ENCODE measurements at places on chromosomes 4 and X.

DNA sequence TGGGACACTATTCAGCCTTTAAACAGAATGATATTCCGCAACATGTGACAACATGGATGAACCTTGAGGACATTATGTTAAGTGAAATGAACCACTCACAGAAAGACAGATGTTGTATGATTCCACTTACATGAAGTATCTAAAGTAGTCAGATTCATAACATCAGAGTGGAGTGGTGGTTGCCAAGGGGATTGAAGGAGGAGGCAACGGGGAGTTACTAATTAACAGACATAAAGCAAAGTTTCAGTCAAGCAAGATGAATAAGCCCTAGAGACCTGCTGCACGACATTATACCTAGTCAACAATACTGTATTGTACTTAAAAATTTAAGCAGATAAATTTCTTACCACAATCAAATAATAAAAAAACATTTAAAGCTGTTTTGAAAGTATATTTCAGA, 105.0 kb upstream of the NR0B1 start:
- DNase-seq, result no peak

GRCh38 chr4:41146196-41146595, 68.1 kb downstream of the APBB2 start:
- no peak for DNase-seq

DNA sequence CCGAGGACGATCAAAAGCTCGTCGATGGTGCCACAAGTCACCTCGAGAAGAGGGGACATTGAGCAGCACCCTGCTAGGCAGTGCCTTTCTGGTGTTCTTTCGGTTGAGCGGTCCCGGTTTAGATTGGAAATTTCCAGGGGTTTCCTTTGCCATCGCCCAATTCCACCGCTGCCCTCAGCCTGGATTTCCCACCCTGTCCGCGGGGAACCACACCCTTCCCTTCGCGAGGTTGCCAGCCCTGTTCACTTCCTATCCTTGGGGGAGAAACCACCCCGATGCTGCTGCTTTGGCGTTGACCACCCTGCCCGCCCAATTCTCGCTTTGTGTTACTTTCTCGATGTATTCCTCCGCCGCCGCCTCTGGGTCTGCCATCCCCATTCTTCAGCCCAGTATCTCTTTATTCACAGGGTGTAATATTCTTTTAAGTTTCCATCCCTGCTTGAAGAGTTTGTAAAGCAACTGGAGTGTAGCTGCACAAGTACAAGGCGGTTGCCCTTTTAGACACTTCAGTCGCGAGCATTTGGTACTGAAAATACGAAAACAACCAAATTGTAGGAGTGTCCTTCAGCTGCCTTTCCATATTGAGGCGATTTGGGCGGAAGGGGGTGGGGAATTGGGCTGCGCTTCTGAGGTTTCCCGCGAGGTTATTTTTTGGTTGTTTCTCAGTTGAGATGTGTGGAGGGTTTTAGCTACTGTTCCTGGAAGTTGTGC, 1.1 kb downstream of the OGT start:
- DNase-seq, result peak; percentile 51

DNA sequence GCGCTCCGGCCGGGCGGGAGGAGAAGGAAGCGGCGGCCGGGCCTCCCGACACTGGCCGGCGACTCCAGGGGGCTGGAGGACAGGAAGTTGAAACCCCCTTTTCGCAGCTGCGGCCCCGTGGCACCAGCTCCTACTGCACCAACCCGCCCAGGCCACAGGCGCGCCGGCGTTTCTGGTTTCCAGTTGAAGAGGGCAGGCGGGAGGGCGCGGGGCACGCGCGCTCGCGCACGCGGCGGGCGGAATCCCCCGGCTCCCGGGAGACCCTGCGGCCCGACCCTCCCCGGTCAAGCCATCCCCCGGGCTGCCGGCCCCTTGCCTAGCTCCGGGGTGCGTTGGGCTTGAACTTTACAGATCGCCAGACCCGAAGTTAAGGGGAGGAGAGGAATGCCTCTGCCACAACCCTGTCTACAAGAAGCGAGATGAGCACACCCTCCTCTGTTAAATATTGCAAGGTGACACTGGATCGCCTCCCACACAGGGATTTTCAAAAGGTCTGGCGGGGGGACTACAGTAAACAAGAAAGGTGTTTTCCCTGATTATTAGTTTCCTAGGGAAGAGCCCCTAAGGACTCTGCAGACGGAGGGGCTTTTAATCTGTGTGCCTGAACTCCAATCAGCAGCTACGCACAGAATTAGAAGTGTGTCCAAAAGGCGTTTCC, 1.4 kb downstream of the ELOVL6 start:
- peak; percentile 51 for DNase-seq

DNA sequence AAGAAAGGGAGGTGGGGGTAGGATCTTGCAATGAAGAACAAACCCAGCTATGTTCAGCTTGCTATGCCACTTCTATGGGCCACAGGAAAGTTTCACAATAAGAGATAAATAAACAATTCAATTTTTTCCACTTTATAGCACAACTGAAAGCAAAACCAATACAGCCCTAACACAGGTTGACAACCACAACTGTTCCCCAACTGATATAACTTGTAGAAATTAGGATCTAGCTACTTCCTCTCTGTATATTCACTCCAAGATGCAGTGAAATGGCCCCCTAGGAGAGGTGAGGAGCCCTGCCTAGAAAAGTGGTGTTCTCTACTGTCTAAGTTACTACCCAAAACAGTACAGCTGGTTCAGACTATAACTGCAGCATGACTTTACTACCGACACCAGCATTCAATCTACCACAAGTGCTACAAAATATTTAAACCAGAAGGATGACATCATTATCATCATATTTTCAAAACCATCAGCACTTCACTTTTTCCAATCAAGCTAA, 77.0 kb downstream of the FBXW7 start:
- DNase-seq, result peak; percentile 8

- no peak for DNase-seq
These were observed 241.0 kb downstream of the SHOX start for GRCh38 chrX:871626-872025.

DNA sequence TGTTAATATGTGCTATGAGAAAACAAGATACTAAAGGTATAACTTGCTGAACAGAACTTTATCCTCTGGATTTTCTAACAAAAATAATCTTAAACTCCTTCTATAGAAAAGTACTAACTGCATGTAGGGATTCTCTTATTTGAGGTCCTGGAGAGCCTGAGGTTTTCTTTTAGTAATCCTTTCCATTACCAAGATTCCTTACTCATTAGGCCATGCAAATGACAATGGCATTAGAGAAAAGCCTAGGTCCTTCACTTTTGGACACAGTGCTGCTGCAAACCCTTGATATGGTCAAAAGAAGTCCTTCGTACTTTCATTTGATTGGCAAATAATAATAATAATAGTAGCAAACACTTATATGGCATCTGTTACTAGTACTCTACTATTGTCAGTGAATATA, 3.2 kb downstream of the MMRN1 start:
- DNase-seq, result peak; percentile 23

GRCh38 chr4:107317611-107318010, 281.5 kb upstream of the DKK2 start:
- DNase-seq, result no peak

GRCh38 chrX:112642349-112642748, 37.4 kb downstream of the LHFPL1 start:
- DNase-seq, result peak; percentile 47

DNA sequence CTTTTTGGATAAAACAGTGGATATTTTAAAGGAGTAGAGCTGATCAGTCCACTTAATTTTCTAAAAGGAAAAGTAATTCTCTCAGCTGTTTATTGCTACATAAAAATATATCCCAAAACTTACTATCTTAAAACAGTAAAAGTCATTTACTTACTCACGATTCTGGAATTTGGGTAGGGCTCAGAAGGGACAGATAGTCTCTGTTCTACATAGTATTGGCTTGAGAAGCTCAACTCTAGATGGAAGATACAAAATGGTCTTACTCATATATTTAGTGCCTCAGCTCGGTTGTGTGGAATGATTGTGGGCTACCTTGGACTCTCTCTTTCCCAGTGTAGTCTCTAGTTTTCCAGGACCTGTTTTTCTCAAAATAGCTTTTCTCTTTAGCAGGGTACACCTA, 691.5 kb upstream of the POU3F4 start:
- DNase-seq, result no peak

DNA sequence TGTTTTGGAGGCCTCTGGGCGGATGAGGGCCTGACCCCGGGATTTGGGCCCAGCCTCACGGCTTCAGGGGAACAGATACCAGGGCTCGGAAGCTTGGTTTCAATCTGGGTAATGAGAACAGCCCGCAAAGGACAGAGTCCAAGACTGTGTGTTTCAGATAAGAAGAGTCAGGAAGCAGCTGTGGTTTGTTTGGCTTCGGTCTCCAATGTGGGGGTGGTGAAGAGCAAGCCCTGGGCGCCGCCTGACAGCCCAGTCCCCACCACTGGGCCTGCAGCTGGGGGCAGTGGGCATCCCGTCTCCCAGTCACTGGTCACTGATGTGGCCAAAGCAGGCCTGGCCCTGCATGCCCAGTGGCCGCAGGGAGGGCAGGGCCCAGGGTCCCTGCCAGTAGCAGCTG, 9.1 kb downstream of the WFS1 start:
- DNase-seq, result peak; percentile 93
